ENCODE measurements at places on chromosomes 1 and 21. TPM values are rescaled to one million over a fixed set of nuclear protein-coding genes. Genes with fewer than 3 reads are reported as not detected.

The HSD3B2 gene
- total RNA-seq = not detected

The HJV gene
- total RNA-seq = not detected

The GGPS1 gene
- 35.0 TPM for total RNA-seq

The S100A13 gene
- total RNA-seq = 239 TPM

The C1orf56 gene
- 0.07 TPM for total RNA-seq

The PHTF1 gene
- total RNA-seq = 27.1 TPM

GRCh38 chr1:59672851-59673572 lies 141.7 kb upstream of the HOOK1 start:
- DNase-seq = no peak

- peak; percentile 33 for DNase-seq
Observed at GRCh38 chr1:17233675-17234320, 15.1 kb upstream of the PADI3 start.

GRCh38 chr1:117678246-117678977 lies 72.6 kb downstream of the TENT5C start:
- DNase-seq = no peak

GRCh38 chr1:89536555-89537341 lies 12.1 kb downstream of the LRRC8B start:
- no peak for DNase-seq

GRCh38 chr1:227883073-227883520 lies 64.6 kb downstream of the WNT9A start:
- no peak for DNase-seq

DNA sequence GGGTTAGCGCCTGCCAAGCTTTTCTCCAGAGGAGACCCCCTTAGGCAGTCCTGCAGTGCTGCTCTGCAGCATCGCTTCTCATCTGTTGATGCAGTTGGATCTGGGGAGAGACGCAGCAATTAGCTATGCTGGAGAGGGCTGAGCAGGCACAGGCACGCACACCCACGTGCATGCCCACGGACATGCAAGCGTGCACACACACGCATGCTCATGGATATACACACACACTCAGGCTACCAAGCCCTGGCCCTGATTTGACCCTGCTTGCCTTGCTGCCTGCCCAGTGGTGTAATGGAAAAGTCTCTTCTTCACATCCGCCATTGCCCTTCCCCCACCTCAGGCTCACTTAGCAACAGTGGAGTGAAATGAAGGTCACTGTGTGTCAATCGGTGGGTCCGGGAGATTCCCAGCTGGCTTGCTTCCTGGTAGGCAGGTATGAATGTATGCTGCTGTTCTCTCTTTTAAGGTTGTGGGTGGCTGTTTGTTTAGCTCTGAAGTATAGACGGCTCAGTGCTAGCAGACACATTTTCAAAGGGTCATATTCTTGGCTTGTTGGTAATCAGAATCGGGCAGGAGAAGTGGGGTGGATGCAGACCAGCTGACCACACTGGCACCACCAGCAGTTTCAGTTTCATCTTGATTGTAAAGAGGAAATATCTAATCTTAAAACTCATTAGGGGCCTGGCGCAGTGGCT lies 9.5 kb downstream of the ATP1B1 start:
- no peak for DNase-seq

DNA sequence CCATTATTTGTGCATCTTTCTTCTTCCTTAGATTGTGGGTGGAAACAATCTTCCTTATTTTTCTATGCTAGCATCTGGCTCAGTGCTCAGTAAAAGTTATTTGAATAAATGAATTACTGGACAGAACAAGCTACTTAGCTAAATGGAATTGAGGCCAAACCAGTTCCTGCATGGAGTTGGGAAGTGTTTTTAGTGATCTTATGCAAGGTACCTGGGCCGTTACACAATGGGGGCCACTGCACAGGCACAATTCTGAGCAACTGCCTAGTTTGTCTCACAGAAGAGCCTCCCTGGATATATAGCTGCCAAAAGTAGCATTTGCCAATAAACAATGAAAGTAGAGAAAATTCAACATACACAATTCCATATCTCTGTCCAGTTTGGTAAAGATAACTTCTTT lies 27.0 kb upstream of the SERBP1 start:
- no peak for DNase-seq

DNA sequence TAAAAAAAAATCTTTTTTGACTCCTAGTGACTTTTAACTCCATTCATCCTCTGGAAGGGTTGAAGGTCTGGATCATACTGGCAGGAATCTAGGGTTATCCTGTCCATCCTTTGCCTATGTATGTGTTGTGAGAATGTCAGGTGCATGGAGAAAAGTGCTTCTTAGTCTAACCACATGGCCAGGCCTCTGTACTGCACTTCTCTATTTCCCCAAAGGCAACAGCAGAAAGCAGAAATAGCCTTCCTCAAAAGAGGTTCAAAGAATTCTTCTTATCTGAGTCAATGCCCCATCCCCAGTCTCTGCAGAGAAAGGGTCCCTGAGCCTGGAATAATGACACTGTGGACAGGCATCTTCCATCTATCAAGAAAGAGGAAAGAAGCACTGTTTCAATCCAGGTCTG lies 85.7 kb upstream of the CD34 start:
- no peak for DNase-seq

All from G401 (cell line).